ENCODE measurements at places on chromosomes 16 and 17.

DNA sequence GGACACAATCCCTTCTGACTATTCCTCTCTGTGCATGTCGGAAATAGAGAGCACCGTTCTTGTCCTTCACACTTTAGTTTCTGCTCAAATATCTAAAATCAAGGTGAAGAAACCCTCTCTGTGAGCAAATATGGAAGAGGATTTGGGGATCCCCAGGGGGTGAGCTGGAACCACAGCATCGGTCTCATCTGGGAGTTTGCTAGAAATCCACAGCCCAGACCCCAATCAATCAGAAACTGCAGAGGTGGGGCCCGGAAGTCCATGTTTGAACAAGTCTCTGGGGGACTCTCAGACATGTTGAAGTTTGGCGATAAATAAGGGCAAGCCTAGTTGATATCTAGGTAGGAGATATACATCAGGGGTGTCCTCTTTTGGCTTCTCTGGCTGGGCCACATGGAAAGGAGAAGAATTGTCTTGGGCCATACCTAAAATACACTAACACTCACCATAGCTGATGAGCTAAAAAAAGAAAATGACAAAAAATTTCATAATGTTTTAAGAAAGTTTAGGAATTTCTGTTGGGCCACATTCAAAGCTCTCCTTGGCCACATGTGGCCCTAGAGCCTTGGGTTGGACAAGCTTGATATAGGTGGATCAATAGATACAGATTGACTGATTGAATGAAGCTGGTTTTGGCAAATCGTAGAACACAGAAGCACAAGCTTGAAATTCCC, 168.0 kb upstream of the FOXF1 start:
- no peak for DNase-seq

GRCh38 chr17:14014657-14015056, 54.6 kb upstream of the COX10 start:
- DNase-seq = no peak

DNA sequence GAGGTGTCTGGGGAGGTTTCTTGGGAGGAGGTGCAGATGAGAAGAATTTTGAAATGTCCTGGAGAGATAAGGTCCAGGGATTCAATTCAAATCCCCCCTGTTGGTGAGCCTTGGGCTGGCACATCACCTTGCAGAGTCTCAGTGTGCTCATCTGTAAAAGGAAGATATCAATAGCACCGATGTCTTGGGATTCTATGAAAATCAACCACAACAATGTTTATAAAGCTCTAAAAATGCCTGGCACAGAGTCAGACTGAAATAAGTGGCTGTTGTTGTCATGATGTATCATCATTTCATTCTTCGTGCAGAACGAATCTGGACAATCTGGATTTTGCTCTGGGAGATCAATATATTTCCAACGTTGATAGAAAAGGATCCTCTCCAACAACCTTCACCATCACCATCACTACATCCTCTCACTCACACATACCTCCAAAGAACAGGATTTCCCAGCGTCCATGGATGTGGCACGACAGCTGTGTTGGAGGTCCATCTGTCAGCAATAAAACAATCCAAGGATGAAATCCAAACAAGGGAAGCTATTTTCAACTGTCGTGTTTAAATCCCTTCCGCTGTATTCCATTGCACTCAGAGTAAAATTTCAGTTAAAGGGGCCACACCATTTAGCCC, 393.7 kb upstream of the DYNLRB2 start:
- no peak for DNase-seq

- no peak for DNase-seq
Measured at GRCh38 chr17:9090641-9091096, 69.4 kb downstream of the NTN1 start.

- DNase-seq = no peak
Measured at GRCh38 chr17:19433727-19434340, 22.8 kb downstream of the RNF112 start.

- DNase-seq = no peak
Measured at GRCh38 chr17:77416105-77416713, 275.4 kb downstream of the SEC14L1 start.

- DNase-seq = no peak
Measured at GRCh38 chr17:57993471-57994365, 5.7 kb upstream of the VEZF1 start.

DNA sequence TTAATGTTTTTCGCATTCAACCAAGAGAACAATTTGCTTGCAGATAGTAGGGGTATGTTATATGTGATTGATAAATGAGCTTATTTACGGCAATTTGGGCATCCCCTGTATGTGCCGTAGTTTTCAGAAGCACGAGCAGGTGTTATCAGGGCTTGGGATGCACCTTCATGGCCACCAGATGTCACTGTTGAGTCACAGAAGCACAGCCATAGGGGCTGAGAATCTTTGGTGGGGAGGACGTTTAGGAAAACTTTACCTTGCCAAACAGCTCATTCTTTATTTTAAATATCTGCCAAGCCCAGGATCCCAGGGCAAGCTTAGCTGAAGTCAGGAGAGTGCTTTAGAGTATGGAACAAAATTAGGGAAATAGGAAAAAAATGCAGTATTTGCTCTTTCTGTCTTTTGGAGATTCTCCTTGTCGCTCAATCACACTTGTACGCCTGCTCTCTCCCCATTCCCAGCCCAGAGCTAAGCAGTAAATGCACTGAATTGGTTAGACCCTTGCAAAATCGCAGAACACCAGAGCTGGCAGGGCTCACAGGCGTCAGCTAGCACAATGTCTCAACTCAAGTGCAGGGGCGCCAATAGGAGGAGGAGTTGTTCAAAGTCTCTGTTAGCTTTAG, 93.6 kb upstream of the MPHOSPH6 start:
- DNase-seq = peak; percentile 5

DNA sequence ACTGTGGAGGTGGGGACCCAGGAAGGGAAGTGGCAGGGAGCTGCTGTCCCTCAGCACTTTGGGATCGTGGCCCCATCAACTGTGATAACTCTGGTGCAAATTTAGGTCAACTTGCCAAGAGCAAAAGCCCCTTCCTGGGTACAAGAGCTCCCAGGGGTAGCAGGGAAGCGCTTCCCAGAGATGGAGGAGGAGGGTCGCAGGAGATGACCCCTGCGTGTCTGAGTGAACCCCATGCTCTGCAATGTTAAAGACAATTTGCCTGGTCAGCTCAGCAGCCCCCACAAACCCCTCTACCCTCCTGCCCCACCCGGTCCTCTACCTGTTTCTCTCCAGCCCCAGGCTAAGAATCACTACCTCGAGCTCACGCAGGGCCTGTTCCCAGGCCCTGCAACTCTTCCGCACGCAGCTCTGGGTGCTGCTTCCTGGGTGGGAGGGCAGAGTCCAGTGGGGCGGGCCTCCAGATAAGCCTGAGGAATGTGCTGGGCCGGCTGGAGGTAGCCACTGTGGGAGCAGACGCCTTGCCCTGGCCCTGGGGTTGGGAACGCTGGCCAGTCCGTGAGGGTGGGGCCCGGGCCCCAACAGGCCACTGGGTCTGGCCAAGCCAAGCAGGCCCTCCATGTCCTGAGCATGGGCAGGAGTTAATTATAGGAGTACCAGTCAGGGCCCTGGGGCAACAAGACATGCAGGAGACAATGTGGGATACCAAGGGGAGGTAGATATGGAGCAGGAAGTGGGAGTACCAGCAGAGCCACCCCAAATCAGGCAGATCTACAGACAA, 6.1 kb downstream of the DOK4 start:
- no peak for DNase-seq

- no peak for DNase-seq
Measured at GRCh38 chr16:526181-527014, 1.1 kb upstream of the CAPN15 start.

- DNase-seq = peak; percentile 29
Measured at GRCh38 chr17:31371511-31372097, 19.9 kb upstream of the RAB11FIP4 start.

- no peak for DNase-seq
Measured at GRCh38 chr17:45155029-45155428, 6.6 kb upstream of the HEXIM2 start.

DNA sequence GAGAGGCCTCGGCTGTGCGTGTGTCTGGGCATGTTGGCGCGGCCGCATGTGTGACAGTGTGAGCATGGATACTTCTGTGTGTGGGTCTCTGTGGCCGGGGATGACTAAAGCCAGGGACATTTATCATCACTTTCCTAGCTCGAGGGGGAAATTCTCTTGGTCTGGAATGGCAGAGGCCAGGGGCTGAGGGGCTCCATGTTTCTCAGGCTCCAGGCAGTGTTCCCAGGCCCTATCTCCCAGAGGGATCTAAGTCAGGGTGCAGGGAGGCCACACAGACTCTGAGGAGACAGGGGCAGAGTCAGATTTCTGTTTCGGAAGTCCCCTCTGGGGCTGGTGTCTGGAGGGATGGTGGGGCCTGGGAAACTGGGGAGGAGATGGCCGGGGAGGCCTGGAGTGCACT, 23.7 kb upstream of the SPNS2 start:
- DNase-seq = no peak

Data from HS-5 (cell line).